NCI-H187 (cell line): ENCODE measurements at places on chromosomes 5 and 9.

GRCh38 chr5:76542241-76542640 is 81.0 kb downstream of the F2RL2 start:
- no peak for DNase-seq

- no peak for DNase-seq
Measured at GRCh38 chr9:133516961-133517350, 7.8 kb downstream of the MYMK start.

GRCh38 chr5:108711898-108712297 is 35.8 kb upstream of the FER start:
- DNase-seq, result no peak

- no peak for DNase-seq
Measured at GRCh38 chr5:53052499-53052898, 57.1 kb downstream of the MOCS2 start.

DNA sequence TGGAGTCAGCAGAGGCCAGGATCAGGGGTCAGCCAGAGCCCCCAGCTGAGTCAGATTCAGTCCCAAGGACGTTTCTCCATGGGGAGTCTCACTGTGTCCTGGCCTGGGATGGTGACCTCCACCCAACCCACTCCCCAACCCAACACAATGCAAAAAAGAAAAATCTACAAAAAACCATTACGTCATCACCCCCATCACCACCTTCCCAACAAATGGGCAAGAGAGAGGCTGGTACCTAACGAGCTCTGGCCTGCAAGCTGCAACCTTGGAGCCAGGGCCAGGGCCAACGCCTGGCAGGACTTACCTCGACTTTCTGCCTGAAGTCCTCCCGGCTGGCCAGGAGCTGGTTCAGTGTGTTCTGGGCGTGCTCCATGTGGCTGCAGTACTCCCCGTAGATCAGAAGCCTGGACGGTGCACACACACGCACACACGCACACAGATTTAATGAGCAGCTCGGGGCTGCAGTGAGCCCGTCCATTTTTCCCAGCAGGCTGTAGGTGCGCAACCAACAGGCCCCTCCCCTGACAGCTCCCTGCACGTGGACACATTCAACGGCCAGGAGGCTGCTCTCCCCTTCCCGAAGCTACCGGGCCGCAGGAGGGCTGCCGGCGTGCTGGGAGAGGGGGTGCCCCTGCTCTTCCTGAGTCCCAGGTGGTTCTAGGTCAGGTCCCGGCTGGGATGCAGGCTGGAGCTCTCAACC is 59.4 kb upstream of the SARDH start:
- no peak for DNase-seq

DNA sequence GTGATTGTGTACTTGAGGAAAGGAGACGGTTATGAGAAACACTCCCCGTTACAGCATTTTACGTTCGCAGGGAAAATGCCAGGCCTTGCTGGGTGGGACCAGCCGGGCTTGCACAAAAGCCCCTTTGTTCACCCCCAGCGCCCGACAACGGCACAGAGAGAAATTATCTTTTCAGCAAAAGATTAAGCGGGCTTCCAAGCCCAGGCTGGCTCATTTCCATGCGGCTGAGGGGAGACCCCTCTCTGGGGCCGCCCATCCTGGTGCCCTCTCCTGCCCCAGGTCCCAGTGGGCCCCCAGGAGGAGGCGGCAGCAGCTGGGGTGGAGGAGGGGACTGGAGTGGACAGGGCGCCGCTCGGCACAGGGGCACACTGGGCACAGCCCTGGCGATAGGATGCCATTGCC is 50.8 kb upstream of the NOTCH1 start:
- DNase-seq, result no peak

GRCh38 chr9:91033797-91034196 is 232.2 kb downstream of the SYK start:
- no peak for DNase-seq

DNA sequence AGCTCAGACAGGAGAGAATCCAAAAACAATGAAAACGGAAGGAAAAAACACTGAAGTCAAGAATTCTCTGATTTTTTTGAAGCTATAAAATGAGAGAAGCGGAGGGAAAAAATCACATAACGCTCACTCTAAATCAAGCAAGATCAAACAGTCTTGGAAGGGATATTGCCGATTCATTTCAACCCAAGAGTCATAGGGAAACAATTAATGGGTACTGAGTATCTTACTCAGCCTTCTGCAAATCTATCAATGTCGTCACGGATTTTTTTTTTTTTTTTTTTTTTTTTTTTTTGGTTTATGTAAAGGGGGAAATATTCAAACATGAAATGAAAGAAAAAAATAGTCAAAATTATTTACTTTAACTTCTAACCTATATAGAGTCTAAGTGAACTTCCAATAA is 9.5 kb downstream of the MEF2C start:
- no peak for DNase-seq

GRCh38 chr5:73668486-73669111 is 42.6 kb downstream of the ARHGEF28 start:
- peak; percentile 16 for DNase-seq

GRCh38 chr5:84436866-84437265 is 52.2 kb upstream of the EDIL3 start:
- DNase-seq, result no peak

GRCh38 chr5:178507151-178507932 is 82.9 kb downstream of the COL23A1 start:
- DNase-seq, result no peak

DNA sequence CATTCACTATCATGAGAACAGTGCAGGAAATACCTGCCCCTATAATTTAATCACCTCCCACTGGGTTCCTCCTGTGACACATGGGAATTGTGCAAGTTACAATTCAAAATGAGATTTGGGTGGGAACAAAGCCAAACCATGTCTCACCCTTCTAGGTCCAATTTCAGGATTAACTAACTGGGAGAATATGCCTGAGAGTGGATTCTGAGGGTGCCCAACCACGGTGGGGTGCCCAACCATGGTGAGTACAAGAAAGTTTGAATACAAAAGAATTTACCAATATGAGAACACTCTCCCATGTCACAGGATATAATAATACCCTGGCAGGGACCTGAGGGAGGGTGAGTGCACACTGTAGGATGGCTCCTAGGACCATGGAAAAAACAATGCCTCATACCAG is 17.2 kb upstream of the GDA start:
- DNase-seq, result no peak

DNA sequence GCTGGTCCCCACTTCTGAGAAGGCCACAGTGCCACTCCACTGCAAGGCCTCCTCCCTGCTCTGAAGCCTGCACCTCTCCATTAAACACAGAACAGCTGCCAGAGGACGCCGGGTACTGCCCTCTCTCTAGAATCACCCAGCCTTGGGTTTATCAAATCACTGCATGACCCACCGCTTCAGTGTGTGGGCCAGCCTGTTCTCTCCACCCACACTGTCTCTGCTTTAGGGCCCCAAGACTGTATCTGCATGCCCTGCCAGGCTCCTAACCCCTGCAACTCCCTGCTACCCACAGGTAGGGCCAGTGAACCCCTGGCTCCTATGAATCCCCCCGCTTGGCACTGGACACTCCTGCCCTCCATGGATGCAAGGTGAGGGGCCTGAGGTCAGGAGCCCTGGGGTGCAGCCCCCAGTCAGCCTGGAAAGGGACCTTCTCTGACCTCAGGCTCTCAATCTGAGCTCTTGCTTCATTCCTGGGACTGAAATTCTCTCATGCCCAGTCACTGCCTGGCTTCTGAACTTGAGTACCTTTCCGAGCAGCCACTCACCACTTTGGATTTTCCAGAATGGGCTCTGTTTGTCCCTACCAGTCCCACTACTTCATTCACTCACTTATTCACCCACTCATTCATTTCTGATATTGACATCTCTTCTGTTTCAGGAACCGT is 206.3 kb downstream of the GABBR2 start:
- DNase-seq, result no peak

DNA sequence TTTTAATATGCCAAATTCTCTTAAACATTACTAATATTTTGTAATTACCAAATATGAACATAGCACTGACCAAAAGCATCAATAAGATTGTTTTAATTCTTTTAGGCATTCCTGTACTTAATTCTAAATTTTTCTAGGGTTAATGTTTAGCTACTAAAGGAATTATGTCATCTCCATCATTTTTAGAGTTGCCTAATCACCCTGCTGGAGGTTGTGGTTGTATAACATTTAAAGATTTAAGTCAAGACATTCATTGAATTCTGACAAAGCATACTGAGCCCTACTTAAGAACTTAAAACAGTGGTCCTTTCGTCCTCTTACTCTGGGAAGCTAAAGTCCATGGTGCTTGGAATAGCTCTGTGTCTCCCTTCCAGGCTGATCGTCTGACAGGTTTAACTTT is 28.1 kb upstream of the DAB2 start:
- DNase-seq, result no peak

DNA sequence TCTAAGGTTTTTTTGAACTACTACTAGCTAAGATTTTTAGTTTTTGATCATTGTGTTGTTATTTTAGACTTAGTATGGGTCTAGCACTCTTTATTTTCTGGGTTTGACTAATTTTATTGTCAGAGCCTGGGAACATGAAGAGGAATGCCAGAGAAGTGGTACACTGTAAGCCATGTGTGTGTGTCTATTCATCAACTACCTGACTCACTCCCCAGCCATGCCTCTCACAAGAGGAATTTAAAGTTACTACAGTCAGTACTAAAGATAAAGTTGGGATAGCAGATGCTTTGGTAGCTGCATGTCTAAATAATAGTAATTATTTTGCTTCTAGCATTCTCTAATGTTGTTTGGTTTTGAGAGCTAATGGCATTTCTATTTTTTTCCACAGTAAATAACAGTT is 264.8 kb downstream of the CSNK1G3 start:
- no peak for DNase-seq

GRCh38 chr5:73160239-73160671 is 12.7 kb upstream of the TMEM174 start:
- DNase-seq, result no peak

- no peak for DNase-seq
Measured at GRCh38 chr9:114900942-114901802, 29.2 kb downstream of the TNFSF8 start.

DNA sequence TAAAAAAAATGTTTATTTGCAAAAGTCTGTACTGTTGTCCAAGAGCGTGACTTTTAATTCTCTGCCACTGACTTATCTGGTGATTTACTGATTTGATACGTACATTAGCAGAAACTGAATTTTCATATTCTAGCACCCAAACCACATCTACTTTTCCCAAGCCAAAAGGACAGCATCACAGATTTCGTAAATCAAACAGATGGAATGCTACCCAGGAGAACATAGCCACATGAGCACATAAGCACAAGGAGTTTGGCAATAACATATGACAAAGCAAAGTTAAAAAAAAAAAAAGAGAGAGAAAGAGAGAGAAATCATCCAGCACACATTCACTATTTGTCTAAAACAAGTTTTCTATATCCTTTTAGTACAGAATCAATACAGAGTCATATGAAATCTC is 83.7 kb downstream of the HINT1 start:
- no peak for DNase-seq

GRCh38 chr9:133978899-133979272 is 13.2 kb downstream of the VAV2 start:
- no peak for DNase-seq

DNA sequence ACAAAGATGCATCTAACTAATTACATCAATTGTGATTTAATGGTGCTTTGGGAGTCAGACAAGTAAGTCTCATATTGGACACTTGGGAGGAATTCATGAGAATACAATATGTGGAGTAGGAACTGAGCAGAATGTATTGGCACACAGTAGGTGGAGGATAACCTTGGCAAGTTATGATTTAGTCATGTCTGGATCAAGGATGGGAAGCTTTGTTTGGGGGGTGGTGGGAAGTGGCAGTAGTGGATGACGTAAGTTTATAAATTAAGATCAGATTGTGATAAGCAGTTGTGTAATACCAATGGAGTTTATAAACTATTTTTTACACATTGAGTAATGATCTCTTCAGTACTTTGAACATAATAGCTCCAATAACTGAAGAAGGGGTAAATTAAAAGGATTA is 67.0 kb downstream of the SGCD start:
- no peak for DNase-seq

- DNase-seq, result no peak
Measured at GRCh38 chr5:61619777-61620518, 287.9 kb downstream of the ZSWIM6 start.

DNA sequence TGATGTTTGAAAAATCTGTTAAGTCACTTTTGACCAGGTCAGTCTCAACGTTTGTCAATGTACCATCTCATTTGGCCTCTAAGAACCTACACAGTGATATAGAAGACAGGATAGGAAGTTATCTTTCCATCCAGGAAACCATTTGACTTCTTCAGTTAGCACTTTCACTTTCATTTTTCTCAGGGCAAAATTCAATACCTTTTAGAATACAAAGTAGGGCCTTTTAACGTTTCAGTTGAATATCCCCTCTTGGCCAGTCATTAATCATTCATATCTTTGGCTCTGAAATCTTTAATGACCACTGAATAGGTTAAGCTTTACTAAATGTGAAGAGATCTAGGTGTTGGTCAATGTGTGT is 101.1 kb upstream of the GNAQ start:
- DNase-seq, result no peak

GRCh38 chr5:79936646-79937216 is 54.3 kb downstream of the MTX3 start:
- DNase-seq, result no peak

- no peak for DNase-seq
Measured at GRCh38 chr9:89432986-89433530, 64.9 kb downstream of the SEMA4D start.

DNA sequence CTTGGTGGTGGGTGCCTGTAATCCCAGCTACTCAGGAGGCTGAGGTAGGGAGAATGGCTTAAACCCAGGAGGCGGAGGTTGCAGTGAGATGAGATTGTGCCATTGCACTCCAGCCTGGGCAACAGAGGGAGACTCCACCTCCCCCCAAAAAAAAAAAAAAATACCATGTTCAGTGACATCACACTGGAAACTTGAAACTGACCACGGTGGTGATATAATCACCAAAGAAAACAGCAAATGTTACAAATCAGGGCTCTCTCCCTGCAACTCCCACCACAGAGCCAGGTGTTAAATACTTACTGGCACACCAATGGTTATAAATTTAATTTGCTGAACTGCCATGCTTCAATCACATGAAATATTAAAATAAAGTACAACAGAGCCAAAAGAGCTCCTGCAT is 81.4 kb downstream of the ZNF608 start:
- DNase-seq, result no peak
